Endothelial cell (in vitro differentiated cells): ENCODE measurements at places on chromosomes 3 and 15. TPM values are rescaled to one million over a fixed set of nuclear protein-coding genes. Genes with fewer than 3 reads are reported as not detected.

- peaks cover 32% of the 10 kb centered on the region for H3K4me1 ChIP-seq
- H3K4me3 ChIP-seq = peak overlapping the region; percentile 62
- DNase-seq = no peak
- H3K36me3 ChIP-seq = peaks cover 11% of the 10 kb centered on the region
Observed at GRCh38 chr15:63600001-63600615, 2.9 kb downstream of the FBXL22 start.

DNA sequence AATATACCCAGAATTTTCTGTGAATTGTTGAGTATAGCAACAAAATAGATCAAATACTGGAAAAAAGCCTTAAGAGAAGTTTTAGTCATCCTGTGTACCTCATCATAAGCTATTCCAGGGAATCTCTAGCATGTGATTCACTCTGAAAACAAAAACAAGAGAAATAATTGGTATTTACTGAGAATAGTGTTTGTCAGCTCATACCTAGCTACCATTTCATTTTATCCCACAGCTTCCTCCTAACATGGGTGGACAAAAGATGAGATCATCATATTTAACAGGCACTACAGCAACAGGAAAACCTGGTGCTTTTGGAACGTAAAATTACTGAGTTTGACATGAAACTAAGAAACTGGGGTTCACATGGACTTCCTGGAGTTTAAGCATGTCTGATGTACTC, 753.5 kb upstream of the NECTIN3 start:
- no peak for DNase-seq
- H3K4me1 ChIP-seq = no peaks in the 10 kb centered on the region
- no peaks in the 10 kb centered on the region for H3K36me3 ChIP-seq
- no peaks in the 10 kb centered on the region for H3K27me3 ChIP-seq
- no peak overlapping the region for H3K27ac ChIP-seq

DNA sequence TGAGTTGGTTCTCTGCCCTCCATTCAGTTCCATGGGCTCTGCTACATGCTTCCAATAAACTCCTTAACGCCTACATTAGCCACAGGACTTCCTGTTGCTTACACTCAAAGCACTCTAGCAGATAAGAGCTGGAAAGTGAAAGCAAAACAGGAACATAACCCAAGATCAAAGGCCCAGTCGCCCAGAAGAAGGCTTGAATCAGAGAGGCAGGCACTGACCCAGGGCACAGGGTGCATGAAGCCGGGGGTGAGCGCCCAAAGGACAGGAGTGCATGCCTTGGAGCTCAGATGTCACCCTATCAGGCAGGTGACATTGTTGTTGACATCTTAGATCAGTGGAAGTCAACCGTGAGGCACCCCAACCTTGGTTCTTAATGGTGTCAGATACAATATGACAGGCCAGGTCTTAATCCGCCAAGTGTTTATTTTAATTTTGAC, 235.1 kb downstream of the UACA start:
- no peak for DNase-seq
- peaks cover 11% of the 10 kb centered on the region for H3K27me3 ChIP-seq
- peaks cover 4% of the 10 kb centered on the region for H3K36me3 ChIP-seq
- H3K4me3 ChIP-seq = no peak overlapping the region
- no peak overlapping the region for H3K27ac ChIP-seq

- peaks cover 1% of the 10 kb centered on the region for H3K27me3 ChIP-seq
- DNase-seq = no peak
- peaks cover 62% of the 10 kb centered on the region for H3K4me1 ChIP-seq
- peak overlapping the region; percentile 65 for H3K27ac ChIP-seq
Observed at GRCh38 chr15:41780266-41780665, 6.0 kb downstream of the MAPKBP1 start.

DNA sequence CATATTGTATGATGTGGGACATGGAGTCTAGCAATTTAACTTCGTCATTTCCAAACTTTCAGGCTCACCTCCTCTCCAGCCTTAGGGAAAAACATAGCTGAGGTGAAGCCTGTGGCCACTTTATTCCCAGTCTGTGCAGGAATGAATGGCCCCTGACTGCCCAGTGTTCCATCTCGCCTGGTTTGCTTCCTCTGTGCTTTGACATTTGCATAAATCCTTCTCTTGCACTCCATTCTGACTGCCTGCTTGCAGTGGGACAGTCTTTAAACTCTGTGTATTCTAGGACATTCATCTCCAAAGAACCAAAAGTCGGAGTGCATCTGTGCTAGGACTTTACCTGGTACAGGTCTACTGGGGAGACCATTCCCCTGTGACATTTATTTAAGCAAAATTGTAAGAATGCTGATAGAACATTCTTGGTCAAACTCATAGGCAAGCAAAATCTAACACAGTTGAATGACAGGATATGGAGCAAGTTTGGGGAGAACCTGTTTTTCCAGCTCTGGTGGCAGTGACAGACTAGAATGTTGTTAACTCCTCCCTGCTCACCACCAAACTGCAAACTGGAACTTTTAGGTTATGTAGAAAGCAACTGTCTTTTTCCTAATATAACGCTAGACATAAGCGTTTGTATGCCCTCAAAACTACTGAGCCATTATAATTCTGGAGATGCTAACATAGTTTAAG, 22.1 kb downstream of the TMED3 start:
- H3K36me3 ChIP-seq = no peaks in the 10 kb centered on the region
- no peak overlapping the region for H3K27ac ChIP-seq
- no peak overlapping the region for H3K4me3 ChIP-seq
- DNase-seq = no peak

GRCh38 chr3:171774521-171774920, 35.8 kb downstream of the PLD1 start:
- H3K27ac ChIP-seq = no peak overlapping the region
- peaks cover 4% of the 10 kb centered on the region for H3K36me3 ChIP-seq
- no peak overlapping the region for H3K4me3 ChIP-seq
- no peak for DNase-seq

The LMAN1L gene
- not detected for total RNA-seq

The CHL1 gene
- not detected for total RNA-seq

The ECE2 gene
- total RNA-seq = not detected

The NIPA2 gene
- 81.0 TPM for total RNA-seq

The KLF15 gene
- total RNA-seq = 0.67 TPM
